D341Med (cell line): ENCODE measurements at places on chromosomes 1 and 21.

- DNase-seq: no peak
Measured at GRCh38 chr1:174775621-174776020, 224.1 kb upstream of the CACYBP start.

DNA sequence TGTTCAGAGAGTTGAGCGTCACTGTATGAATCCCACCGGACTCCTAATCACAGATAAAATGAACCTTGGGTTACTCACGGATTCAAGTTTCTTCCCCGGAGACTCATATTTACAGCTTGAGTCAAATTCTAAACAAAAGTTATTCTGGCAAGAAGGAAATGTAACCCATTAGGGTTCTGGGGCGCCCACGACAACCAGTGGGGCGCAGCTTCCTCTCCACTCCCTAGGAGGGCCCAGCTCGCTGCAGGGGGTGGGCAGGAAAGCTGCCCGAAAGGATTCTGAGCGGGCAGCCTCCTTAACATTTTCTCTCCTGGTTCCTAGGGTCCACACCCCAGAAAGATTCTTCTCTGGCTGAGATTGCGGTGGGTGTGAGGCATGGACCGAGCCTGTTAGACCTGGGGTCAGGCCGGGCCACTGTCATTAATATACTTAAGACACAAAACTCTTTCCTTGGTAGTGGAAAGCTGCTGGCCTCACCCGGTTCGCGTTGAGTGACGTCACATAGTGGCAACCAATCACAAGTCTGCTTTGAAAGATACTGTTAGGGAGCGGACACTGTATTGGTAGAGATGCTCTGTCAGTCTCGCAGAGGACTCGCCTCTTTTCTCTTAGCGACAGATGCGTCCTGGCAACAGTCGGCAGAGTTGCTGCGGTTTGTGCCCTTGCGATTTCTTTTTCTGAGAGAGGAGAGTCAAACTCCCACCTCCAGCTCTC is 13.6 kb upstream of the MCOLN3 start:
- peak; percentile 82 for DNase-seq

DNA sequence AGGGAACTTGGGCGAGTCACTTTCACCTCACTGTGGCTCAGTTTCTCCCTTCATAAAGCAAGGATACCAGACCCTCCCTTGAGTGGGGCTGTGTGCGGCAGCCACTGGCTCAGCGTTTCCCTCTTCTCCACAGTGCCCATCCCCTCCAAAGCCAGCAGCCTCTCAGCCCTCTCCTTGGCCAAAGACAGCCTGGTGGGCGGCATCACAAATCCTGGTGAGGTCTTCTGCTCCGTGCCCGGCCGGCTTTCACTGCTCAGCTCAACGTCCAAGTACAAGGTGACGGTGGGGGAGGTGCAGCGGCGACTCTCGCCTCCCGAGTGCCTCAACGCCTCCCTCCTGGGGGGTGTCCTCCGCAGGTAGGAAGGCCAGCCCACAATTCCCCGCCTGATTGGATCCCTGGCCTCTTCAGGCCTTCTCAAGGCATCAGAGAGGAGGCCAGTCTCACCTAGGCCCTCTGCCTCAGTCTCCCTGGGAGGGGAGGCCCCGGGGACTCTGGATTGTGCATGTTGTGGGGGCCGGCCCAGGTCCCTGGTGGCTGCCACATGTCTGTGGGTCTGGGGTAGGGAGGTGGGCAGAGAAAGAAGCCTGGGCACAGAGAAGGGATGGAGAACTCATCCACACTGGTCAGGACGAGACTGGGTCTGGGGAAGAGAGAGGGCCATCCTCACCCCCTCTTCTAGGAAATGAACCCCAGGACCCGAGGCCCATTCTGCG is 15.2 kb downstream of the TFAP2E start:
- no peak for DNase-seq

- peak; percentile 53 for DNase-seq
Measured at GRCh38 chr1:35885961-35886558, 3.1 kb downstream of the AGO1 start.

DNA sequence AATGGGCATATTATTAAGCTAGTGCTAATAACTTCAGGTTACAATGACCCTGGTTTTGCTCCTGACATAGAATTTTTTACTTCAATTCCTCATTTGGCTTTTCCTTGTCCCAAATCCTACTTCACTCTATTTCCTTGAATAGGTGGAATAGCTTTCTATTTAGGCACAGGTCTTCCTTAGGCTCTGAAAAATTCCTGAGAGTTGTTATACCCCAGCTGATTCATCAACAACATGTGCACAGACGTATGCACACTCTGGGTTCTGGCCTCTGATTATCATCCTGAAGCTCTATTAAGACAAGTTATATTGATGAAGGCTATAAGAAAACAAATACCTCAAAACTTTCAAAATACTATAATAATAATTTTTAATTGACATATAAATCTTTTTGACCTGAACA is 172.4 kb downstream of the NTMT2 start:
- no peak for DNase-seq

DNA sequence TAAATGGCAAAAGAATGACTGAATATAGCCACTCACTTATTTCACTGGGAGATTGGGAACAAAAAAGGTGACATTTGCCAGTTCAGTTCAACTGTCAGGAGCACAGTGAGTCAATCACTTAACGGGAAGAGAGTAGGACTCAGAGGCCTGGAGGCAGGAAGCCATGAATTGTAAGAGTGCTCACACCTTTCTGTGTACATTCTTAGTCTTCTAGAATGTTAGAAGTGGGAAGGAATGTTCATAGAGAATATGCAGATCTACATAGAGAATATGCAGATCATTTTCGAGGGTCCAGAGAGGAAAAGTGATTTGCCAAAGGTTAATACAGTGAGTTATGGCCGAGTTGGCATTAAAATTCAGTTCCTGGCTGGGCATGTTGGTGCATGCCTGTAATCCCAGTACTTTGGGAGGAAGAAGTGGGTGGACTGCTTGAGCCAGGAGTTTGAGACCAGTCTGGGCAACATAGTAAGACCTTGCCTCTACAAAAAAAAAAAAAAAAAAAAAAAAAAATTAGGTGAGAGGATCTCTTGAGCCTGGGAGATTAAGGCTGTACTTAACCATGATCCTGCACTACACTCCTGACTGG is 8.3 kb downstream of the IL20 start:
- DNase-seq: no peak

DNA sequence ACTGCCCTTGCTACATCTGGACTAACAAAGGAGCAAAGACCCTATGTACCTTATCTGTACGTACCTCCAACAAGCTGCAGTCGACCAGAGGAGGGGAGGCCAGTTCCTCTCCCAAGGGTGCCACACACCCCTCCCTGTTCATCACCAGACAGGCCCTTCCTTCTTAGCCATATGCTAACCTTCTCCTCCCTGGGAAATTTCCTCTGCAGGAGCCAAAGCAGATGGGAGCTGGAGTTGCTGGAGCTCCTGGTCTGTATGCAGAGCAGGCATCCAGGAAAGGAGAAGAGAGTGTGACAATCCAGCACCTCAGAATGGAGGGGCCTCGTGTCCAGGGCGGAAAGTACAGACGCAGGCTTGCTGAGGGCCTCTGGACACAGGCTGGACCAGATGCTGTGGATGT is 48.5 kb downstream of the C8B start:
- no peak for DNase-seq

DNA sequence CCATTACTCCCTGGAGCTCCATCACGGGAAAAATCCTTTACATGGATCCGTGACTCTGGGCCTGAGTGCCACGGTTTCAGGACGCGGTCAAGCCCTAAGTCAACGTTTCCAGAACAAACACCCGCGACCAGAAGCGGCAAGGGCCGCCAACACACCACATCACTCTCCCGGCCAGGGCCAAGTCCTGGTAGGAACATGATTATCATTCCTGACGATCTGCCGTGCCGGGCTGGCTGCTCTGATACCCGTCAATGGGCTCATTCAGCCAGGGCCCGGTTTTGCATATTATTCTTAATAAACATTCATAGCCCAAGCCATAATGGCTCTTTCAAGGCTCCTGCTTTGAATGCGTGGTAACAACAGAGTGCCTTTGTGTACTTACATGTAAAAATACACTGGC is 44.6 kb upstream of the SIM2 start:
- no peak for DNase-seq

GRCh38 chr1:159826441-159827101 is at the start of gene SLAMF8:
SLAMF8 (plus strand) TSS chr1:159826873; CDS start chr1:159826899, 26 bp downstream.
- DNase-seq: no peak
